ENCODE measurements at places on chromosomes 7 and 10.

DNA sequence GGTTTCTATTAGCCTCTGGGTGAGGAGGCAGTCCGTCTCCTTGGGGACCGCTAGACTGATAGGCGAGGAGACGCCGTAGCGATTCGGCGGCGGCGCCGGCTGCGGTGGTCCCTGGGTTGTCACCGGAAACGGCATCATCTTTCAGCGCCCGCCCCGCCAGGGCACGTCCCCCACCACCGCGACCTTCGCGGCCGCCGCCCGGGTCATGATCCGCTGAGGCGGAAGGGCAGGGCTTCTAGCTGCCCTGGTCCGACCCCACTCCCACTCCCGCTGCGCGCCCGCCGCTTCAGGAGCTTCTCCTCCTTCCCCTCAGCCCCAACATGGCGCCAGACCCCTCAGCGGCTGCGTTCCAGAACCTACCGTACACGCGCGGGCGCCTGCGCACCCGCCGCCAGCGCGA lies at the start of gene PAPOLB:
Gene PAPOLB, minus strand, starts transcription at position 358 of the 400 bp plus-strand sequence. Its CDS starts 220 bp downstream, at position 138.
- no peak for DNase-seq

GRCh38 chr7:28125431-28126409 lies 54.9 kb downstream of the JAZF1 start:
- no peak for DNase-seq

DNA sequence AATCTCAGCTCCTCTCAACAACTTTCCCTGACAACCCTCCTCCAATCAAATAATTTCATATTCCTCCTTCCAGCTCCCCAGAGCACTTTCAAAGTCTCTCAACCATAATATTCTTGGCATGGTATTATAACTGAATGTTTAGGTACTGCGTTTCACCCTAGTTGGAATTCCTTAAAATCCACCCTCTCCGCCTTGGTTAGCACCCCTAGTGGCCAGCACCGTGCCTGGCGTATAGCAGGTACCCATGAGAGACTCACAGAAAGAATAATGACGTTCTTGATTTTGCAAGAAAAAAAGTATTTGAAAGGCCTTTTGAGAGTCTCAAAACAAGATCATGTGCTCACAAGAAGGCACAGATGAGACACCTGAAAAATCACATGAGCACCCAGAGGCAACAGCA lies 50.9 kb downstream of the GLI3 start:
- DNase-seq, result no peak

- DNase-seq, result no peak
Measured at GRCh38 chr7:129748356-129749109, 137.0 kb downstream of the NRF1 start.

- no peak for DNase-seq
Measured at GRCh38 chr7:29453021-29453420, 110.6 kb upstream of the PRR15 start.

GRCh38 chr10:72850861-72851260 lies 42.7 kb upstream of the OIT3 start:
- no peak for DNase-seq

Data from activated CD4-positive, alpha-beta T cell treated with anti-CD3 and anti-CD28 coated beads, Interleukin-10, Interleukin-2, amounts not matched to agents 100 ng/mL and 50 ng/mL, durations not matched to agents 16 hours and 8 hours (primary cell).